ENCODE measurements at places on chromosomes 11 and 22. TPM values are rescaled to one million over a fixed set of nuclear protein-coding genes. Genes with fewer than 3 reads are reported as not detected.

- DNase-seq = no peak
Measured at GRCh38 chr22:27723158-27723557, 78.4 kb downstream of the MN1 start.

- no peak for DNase-seq
Measured at GRCh38 chr11:48098024-48098423, 117.7 kb downstream of the PTPRJ start.

DNA sequence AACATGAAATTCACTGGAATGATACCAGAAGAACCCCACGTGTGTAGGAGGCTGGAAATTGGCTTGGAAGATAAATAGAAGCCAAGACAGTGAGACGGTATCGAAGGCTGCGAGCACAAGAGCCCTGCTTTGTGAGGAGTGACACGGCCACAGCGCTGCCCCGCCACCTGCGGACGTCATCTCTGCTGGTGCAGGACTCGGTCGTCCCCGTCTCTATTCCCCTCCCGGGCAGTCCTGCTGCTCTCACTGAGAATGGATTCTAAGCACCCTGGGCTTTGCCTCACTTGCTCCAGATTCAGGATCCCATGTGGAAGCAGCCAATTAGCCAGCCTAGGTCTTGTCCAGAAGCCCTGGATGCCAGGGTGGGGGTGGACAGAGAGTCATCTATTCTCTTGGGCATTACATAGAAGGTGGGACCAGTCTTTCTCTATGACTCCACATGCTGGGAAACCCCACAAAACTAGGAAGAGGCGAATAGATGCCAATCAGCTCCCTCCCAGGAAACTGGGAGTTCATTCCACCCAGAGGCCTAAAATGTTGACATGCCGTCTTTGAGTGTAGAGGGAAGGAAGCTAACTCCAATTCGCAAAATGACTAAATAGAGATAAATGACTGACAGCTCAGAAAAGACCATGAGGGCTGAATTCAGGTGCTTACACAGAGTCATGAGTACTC is 25.1 kb downstream of the APOL3 start:
- DNase-seq = no peak

DNA sequence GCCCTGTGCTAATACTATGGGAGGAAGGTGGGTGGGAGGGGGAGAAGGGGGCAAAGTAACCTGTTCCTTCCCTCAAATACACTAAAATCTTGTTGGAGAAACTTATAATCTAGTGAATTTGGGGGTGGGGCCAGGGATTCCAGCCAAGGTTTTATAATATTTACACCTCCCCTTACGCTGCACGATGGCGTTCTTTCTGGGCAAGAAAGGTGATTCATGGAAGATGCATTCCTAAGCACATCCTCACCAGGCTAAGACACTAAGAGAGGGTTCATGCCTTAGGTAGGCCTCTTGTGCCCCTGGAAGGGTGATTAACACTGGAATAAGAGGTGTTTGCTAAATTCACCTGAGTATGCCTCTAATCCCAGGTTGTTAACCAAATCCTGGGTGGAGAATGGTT is 82.6 kb downstream of the BARX2 start:
- DNase-seq = no peak

GRCh38 chr11:128695539-128696221 is 1.8 kb downstream of the FLI1 start:
- DNase-seq = peak; percentile 48

GRCh38 chr11:45654231-45655011 is 11.0 kb downstream of the CHST1 start:
- no peak for DNase-seq

- DNase-seq = no peak
Measured at GRCh38 chr22:50361688-50362087, 18.6 kb downstream of the PPP6R2 start.

DNA sequence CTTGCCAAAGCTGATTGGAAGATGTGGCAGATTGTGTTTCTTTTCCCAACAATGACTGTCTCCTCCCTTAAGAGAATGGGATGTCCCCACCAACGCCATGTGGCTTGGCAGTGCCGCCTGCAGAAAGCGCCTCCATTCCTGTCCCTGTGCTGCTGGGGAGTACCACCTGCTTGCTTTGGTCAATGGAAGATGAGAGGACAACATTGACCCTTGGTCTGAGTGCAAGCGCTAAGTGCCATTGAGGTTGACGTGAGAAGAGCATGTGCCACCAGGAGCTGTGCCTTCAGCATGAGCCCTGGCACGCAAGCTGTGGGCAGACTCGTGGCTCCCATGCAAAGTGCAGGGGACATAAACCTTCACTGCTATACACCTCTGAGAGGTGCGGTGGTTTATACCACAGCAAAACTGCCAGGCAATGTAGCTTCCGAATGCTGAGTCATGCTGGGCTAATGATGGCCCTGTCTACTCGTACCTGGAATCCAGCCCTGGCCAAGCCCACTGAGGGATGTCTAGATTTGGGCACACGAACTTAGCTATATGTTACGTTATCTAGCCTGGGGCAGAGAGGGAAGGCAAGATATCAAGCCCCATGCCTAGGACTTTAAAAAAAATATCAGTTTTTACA is 41.9 kb downstream of the MYEOV start:
- no peak for DNase-seq

GRCh38 chr11:109521571-109522086 is 99.6 kb downstream of the C11orf87 start:
- DNase-seq = no peak

GRCh38 chr22:38948181-38948940 is 9.0 kb upstream of the APOBEC3A start:
- DNase-seq = no peak

- DNase-seq = no peak
Measured at GRCh38 chr11:121889186-121889585, 226.8 kb downstream of the BLID start.

DNA sequence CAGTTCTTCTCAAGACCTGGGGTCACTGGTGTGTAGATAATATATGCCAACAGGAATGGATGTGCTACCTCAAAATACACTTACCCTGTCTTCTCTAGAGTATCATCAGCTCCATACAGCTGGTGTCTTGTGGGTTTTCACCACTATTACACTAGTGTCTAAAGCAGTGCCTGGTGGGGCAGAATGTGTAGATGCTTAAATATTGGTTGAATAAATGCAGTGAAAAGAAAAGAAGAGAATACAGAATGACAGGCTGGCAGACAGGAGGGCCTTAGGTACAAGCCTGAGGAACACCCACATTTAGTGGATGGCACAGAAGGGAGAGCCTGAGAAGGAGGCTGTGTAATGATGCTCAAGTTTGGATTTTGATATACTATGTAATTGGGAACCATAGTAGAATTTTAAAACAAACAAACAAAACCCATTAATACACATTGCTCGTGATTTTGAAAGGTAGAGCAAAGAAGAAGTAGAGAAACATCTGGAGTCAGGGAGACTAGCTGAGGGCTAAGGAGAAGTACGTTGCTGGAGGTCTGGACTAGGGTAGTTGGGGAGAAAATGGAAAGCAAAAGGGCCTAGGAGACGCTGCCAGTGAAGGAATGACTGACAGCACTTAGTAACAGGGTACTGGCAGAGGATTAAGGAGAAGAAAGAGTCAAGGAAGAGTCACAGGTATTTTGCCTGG is 20.5 kb upstream of the RAG2 start:
- DNase-seq = no peak

The HORMAD2 gene
- total RNA-seq = not detected

The MN1 gene
- total RNA-seq = 0.32 TPM

The PHLDB1 gene
- total RNA-seq = 6.0 TPM

The MRGPRX4 gene
- total RNA-seq = not detected

The TRIM51 gene
- total RNA-seq = not detected

The DEUP1 gene
- not detected for total RNA-seq

The ACR gene
- not detected for total RNA-seq

The PHF21B gene
- total RNA-seq = 0.15 TPM

The ACRV1 gene
- total RNA-seq = not detected
